ENCODE measurements at places on chromosomes 16 and 17. TPM values are rescaled to one million over a fixed set of nuclear protein-coding genes. Genes with fewer than 3 reads are reported as not detected.

NUP93 gene
- 42.4 TPM for total RNA-seq

PRSS27 gene
- not detected for total RNA-seq

BRIP1 gene
- 0.80 TPM for total RNA-seq

DNAI2 gene
- not detected for total RNA-seq

ABCA9 gene
- 18.4 TPM for total RNA-seq

KRTAP4-6 gene
- not detected for total RNA-seq

C16orf92 gene
- not detected for total RNA-seq

KRTAP16-1 gene
- not detected for total RNA-seq

SLC26A11 gene
- total RNA-seq: 15.3 TPM

C17orf50 gene
- total RNA-seq: not detected
